ENCODE measurements at places on chromosomes 1 and 21.

DNA sequence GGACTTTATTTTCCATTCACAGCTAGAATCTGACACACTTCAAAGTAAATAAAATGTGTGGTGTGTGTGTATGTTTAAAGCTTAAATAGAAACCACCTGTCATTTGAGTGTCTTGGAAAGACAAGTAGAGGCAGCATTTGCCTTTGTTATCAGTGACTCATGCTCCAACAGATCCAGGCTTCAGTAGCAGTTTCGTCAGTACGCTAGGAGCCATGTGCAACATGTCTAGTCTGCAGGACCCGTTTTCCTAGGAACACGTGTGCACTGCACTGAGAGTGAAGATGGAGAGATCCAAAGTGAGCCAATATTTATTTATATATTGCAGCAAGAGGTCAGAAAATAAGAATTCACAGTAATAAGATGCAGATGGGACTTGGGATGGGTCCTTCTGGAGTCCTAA lies 41.8 kb downstream of the SGIP1 start:
- no peak for DNase-seq

DNA sequence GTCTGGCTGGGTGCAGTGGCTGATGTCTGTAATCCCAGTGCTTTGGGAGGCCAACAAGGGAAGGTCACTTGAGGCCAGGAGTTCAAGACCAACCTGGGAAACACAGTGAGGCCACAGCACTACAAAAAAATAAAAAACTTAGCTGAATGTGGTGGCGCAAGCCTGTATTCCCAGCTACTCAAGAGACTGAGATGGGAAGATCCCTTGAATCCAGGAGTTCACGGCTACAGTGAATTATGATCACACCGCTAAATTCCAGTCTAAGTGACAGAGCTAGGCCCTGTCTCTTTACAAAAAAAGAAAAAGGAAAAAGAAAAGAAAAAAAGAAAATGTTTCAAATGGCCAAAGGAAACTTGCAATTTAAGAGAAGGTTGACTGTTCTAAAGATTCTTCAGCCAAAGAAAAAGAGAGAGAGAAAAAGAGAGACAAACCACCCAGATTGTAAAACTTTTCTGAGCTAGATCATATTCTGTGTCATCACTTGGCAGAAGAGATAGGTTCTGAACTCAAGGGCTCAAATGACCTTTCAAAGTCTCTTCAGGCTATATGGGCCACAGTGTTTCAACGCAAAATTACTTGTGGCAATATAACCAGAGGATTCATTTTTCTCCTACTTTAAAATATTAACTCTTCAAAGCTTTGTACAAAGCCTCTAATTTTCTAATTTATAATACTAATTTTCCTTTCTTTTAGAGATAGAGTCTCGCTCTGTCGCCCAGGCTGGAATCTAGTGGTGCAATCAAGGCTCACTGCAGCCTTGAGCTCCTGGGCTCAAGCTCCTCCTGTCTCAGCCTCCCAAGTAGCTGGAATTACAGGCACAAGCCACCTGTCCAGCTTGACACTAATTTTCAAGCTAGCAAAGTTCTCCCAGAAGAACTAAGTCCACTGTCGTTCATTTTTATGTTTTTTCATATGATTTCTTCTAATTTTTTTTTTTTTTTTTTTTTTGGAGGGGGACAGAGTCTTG lies 20.5 kb downstream of the ARID4B start:
- no peak for DNase-seq

- DNase-seq = no peak
Observed at GRCh38 chr1:85284202-85284601, 7.8 kb upstream of the BCL10 start.

DNA sequence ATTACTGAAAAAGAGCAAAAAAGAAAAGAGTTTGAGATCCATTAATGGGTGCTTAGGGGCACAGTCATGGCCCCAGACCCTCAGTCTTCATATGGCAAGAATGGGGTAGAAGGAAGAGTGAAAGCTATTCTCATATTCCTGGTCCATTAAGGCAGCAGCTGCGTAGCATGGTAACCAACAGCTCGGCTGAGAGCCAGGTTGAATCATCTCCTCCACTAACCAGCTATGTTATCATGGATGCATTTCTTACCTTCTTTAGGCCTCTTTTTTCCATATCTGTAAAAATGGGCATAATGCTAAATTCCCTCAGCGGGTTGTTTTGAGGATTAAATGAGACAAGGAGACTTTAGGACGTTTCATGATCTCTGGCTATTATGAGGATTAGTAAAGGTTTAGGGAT lies 15.0 kb upstream of the SARS1 start:
- no peak for DNase-seq

GRCh38 chr1:22359427-22359826 lies 92.2 kb upstream of the ZBTB40 start:
- DNase-seq = no peak

DNA sequence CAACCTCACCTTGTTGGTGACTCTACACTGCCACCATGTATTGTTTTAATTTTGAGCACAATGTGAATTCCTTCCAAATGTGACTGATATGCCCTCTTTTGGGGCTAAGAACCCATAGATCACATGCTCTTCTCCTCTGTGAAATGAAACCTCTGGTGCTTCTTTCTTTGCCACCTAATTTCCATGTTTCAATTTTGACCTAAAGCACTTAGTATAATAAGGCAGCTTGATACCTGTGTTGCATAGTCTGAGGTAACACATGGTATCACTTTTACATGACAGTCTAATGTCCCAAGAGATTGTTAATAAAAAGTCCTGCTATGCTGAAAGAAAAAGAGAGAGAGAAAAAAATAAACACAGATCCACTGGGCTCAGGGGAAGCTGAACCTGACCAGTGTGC lies 24.2 kb downstream of the CLEC20A start:
- no peak for DNase-seq

- DNase-seq = no peak
Observed at GRCh38 chr1:220056374-220056773, 10.1 kb upstream of the EPRS1 start.

DNA sequence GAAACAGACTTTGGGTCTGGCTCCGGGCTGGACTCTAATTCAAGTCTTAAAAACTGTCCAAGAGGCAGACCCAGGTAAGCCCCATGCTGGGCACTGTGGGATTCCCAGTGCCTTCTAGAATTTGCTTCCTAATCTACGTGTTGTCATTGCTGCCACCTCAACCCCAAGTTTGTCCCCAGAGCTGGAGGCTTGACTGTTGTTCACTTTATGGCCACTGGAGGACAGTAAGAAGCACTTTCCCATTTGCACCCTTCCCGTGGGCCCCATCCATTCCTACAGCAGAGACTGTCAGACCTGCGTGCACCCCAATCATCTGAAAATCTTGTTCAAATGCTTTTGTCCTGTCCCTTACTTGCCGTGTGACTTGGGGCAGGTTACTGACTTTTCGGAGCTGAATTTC lies 29.4 kb upstream of the VASH2 start:
- no peak for DNase-seq

- no peak for DNase-seq
Observed at GRCh38 chr1:221200464-221200863, 321.2 kb downstream of the HLX start.

DNA sequence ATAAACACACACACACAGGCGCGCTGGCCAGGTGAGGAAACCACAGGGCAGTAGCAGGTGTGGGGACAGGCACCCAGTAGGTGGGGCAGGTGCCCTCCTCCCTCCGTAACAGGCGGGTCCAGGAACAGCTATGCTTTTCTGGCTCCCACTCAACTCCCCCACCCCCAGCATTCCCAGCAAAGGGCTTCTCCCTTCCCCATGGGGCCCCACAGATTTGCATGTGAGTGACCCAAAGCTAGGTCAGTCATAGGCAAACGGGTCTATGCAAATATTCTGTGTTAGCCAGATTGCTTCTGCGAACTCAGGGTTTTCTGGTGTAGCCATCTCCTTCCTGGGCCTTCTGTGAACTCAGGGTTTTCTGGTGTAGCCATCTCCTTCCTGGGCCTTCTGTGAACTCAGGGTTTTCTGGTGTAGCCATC lies 114.2 kb downstream of the SIK1 start:
- DNase-seq = no peak

DNA sequence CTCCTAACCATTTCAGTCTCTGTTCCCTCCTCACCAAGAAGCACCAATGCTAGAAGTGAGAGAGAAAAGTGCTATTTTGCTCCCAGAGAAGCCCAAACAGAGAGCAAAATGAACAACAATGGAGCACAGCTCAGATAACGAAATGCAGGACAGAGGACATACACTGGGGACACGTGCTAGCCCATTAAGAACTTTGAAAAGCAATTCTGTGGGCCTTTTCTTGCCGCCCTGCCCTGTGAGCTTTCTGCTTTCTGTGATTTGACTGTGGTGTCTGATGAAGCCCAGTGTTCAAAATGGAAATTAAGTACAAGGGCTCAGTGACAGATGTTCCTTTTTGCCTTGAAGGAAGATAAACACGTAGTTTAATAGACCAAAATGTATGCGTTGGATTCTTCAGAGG lies 130.8 kb downstream of the S1PR1 start:
- no peak for DNase-seq

Measured in stimulated activated CD8-positive, alpha-beta memory T cell treated with anti-CD3 and anti-CD28 coated beads, Interleukin-4, amount 100 ng/mL, for 1 hour (primary cell).